ENCODE measurements at places on chromosomes 13 and 19.

GRCh38 chr13:24181991-24182702, 21.6 kb downstream of the SPATA13 start:
- DNase-seq, result no peak

GRCh38 chr13:99648927-99649326, 147.7 kb downstream of the TM9SF2 start:
- DNase-seq, result no peak

- DNase-seq, result no peak
Measured at GRCh38 chr19:36008336-36008978, at the start of gene SYNE4. Gene SYNE4 (minus strand): TSS chr19:36008813. CDS start chr19:36008681, 132 bp downstream.

DNA sequence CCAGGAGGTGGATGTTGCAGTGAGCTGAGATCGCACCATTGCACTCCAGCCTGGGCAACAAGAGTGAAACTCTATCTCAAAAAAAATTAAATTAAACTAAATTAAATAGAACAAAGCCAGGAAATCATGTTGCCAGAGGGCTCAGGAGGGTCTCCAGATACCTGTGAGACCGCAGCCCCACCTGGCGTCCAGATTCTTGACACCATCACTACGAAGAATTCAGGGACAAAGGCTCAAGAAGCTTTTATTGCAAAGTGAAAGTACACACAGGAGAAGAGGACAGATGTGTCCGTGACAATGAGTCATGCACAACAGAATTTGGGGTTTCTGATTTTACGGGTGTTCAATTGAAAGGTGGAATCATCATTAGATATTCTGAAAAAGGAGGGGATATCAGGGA, 76.6 kb downstream of the STOML3 start:
- no peak for DNase-seq

DNA sequence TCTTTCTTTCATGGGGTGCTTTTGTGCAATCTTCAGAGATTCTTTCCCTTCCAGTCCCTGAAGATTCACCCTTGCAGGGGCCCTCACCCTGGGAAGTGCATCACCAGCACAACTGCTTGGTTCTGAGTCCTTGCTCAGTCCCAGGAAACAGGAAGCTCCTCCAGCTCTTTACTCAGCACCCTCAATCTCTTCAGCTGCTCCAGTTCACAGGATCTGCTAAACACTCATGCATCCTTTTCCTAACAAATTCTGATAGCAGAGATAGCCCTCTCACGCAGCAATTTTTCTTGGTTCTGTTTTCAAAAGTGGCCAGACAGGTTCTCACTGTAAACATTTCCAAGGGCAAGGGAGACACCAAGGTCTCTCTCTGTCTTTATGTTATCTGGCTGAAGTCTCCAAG, 823.1 kb downstream of the LIG4 start:
- DNase-seq, result no peak

GRCh38 chr13:100913143-100913542, 238.5 kb upstream of the TMTC4 start:
- no peak for DNase-seq

- no peak for DNase-seq
Measured at GRCh38 chr13:72427757-72428528, 299.5 kb downstream of the MZT1 start.

DNA sequence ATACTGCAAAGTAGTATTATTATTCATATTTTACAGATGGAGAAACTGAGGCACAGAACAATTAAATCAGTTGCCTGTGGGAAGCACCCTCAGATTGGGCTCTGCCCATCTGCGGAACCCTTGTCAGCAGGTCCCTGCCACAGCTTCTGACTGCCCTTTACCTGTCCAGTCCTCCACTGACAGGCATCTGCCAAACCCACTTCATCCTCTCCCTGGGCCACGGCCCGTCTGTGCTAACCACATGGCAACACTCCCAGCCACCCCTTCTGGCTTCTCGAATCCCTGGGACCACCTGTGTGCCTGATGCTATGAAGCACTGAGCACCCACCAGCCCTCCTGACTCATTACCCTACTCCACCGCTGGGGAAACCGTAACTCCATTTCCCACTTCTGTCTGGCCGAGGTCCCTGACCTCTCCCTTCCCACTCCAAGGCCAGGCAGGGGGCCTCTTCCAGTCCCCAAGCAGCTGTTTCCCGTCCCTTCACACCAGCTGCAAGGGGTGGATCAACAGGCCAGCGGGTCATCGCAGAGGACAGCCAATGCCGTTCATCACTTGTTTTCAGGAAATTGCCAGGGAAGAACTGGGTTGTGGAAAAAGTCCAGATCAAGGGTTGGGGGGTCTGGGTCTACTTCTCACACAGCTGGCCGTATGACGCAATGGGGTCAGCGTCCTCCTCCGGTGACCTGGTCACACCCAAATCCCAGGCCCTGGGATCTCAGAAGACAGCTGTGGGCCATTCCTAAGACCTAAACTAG, 2.5 kb downstream of the KANK3 start:
- no peak for DNase-seq

- no peak for DNase-seq
Measured at GRCh38 chr13:102693776-102694175, 1.1 kb downstream of the METTL21C start.

DNA sequence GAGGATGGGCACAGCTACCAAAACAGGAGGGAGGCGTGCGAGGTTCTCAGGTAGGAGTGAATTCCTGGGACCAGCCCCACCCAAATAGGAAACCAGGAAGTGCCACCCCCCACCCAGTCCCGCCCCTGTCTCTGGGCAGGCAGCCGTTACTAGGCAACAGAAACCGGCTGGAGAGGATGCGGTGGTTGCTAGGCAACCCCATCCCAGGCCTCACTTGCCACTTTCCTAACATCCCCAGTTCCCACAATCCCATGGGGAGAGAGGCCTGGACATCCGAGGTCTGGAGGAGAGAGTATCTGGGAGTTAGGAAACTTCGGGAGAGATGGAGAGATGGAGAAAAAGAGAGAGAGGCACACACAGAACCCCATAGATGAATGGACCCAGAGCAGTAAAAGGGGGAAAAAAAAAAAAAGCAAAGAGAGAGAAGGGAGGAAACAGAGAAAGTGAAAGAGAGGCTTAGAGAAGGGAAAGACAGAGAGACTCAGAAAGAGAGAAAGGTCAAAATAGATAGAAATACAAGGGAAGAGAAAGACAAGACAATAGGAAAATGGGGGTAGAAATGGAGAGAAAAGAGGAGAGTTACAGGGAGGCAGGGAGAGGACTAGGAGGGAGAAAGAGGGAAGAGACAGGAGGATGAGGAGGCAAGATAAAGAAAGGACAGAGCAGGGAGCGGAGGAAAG, 3.8 kb downstream of the GRIK5 start:
- no peak for DNase-seq

- no peak for DNase-seq
Measured at GRCh38 chr13:101013245-101013644, 338.6 kb upstream of the TMTC4 start.

- DNase-seq, result no peak
Measured at GRCh38 chr19:50889638-50890037, 16.4 kb downstream of the KLK2 start.
